Fibroblast of skin of scalp (primary cell): ENCODE measurements at places on chromosomes 4 and X.

DNA sequence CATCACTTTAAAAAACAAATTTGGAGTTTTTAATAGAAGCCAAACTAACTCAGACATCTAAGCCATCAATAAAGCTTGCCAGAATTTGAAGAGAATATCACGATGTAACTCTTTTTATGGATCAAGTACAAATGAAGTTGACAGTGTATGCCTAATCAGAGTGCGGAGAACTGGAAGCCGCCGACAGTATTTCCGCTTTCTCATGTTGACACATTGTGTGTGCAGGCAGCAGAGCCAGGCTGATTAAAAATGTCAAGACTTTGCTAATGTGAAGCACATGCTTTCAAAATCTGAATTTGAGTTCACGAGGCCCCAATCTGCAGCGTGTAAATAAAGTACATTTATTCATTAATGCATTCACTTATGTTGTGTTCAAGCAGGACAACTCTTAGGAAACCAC, 161.2 kb downstream of the TENM3 start:
- peak; percentile 34 for DNase-seq

GRCh38 chr4:48196758-48197504, 62.9 kb upstream of the TXK start:
- no peak for DNase-seq

DNA sequence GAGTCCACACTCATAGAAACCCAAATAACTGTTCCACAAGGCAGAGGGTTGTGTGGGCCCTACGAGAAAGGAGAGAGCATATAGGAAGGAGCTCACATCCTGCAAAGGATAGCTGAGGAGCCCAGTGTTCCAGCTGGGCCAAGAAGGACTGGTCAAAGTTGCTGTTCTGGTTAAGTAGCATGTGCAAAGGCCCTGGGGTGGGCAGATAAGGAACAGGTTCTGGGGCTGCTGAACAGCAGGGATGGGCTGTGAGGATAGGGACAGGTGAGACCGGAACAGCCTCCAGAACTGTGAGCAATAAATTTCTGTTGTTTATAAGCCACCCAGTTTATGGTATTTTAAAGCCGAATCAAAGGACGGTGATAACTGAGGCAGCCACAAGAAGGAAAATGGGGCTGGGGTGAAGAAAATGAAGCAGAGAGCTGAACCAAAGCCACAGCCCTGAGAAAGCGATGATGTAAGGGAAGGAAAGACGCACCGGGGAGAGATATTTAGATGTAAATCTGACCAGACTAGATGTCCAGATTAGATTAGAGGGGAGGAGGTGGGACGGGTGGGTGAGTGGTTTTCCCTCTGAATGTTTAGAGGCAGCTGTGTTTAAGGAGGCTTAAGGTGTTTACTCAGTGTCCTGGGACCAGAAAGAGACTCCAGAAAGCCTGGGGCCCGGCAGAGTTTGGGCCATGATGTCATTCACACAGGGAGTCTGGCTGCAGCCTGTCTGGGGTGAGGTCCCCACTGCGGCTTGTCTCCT, 180.8 kb upstream of the BCOR start:
- peak; percentile 49 for DNase-seq

GRCh38 chr4:98662055-98662453, 3.6 kb upstream of the TSPAN5 start:
- DNase-seq = no peak

DNA sequence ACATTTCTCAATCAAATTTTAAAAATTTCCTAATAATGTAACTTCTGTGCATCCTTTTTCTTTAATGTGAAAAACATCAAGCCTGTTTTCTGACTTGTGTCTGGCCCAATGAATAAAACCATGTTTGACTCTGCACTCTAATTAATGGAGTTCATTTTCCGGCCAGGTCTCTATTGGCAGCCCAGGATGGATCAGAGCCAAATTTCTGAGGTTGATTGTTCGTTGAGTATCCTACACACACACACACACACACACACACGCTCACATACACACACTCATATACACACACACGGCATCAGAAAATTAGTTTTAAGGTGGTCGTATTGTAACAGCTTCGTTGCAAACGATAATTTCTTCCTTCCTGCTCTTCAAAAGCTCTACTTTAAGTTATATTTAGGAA, 28.9 kb upstream of the TLL1 start:
- no peak for DNase-seq

GRCh38 chrX:133090236-133090809, 6.6 kb downstream of the USP26 start:
- DNase-seq = peak; percentile 22

GRCh38 chr4:37441231-37442061, 196.9 kb downstream of the NWD2 start:
- no peak for DNase-seq

- DNase-seq = no peak
Observed at GRCh38 chr4:168461821-168462220, 18.5 kb downstream of the DDX60L start.

GRCh38 chr4:15162465-15163283, 160.4 kb downstream of the CPEB2 start:
- peak; percentile 53 for DNase-seq

- DNase-seq = no peak
Observed at GRCh38 chr4:139889264-139889663, 223.6 kb downstream of the MGST2 start.

GRCh38 chr4:116055857-116056827, 942.7 kb upstream of the NDST4 start:
- peak; percentile 23 for DNase-seq

GRCh38 chrX:109875831-109876230, 127.1 kb upstream of the TMEM164 start:
- DNase-seq = no peak

DNA sequence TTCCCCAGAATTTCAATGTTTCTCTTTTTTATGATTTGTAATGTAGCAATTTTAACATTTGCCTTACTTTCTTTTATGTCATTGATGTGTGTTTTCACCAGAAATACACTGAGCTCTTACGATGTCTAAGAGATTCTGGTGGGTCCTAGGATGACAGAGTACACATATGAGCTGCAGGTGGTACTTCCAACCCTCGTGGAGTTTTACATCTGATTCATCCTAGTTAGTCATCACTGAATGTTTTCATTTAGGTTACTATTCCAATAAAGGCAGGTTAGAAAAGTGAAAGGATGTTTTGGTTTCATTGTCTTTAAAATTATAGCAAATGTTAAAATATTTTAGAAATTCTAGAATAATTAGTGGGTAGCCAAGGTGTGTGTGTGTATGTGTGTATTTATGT, 605.9 kb downstream of the ADGRL3 start:
- no peak for DNase-seq

- no peak for DNase-seq
Observed at GRCh38 chr4:42342459-42342858, 54.8 kb upstream of the SHISA3 start.

DNA sequence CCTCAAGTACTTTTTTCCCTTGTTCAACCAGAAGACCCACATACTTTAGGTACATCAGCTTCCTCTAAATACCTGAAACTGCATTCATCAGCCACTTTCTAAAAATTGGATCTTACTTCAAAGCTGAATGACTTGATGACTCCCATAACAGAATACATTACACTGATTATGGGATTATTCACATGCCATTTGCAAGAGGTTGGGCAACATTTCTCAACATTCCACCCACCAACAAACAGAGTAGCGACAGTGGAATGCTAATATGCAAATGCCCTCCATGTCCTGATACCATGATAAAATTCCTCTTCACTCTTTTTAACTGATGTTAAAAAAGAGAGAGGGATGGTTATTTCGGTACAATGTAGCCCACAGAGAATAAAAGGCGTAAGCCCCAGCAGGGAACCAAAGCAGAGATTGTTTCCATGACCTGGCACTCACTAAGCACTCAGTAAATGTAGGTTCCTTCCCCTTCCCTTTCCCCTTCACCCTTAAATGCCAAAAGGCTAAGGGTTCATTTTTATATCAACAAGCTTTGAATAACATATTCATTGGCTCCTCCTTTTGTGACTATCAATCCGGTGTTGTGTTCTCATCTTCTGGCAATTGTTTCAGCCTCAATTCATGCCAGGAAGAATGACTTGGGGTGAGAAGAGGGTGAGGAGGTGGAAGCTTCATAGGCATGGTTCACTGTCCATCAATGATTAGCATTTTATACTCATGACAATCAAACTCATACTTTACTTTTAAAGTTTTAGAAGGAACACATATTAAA, 317.2 kb downstream of the DHX15 start:
- peak; percentile 60 for DNase-seq

- DNase-seq = peak; percentile 78
Observed at GRCh38 chrX:54540289-54540688, 10.3 kb downstream of the GNL3L start.

GRCh38 chr4:3368841-3369760, 72.7 kb upstream of the HGFAC start:
- DNase-seq = no peak

DNA sequence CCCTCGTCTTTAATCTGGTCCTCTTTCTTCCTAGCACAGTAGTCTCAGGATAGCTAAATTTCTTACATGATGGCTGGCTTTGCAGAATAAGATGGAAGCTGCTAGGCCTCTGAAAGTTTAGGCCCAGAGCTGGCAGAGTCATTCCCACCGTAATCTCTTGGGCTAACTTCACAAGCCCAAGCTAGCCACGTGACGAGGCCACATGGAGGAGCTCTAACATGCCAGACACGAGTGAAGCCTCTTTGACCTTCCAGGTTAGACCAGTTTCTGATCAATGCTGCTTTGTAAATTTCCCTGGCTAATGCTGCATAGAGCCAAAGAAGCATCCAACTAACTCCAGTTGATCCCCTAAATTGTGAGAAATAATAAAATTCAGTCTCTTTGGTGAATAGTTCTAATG, 9.5 kb upstream of the CENPE start:
- no peak for DNase-seq

GRCh38 chrX:87338510-87338909, 179.1 kb upstream of the KLHL4 start:
- DNase-seq = no peak

DNA sequence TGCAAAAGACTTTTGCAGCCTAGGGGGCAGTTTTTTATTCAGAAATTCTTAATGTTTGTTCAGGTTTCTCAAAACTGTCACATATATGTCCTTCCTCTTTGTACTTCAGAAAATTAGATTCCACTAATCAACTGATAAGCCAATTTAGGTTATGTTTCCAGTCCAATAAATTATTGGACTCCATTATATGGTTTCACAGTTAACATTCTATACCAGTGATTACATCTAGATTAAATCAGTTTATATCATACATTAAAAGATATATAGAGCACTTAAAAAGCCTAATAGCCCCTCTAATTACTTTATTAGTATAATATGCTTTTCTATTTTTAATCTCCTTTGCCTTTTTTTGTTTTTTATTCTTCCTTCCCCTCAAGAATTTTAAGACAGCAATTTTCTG, 434.1 kb downstream of the INPP4B start:
- no peak for DNase-seq

DNA sequence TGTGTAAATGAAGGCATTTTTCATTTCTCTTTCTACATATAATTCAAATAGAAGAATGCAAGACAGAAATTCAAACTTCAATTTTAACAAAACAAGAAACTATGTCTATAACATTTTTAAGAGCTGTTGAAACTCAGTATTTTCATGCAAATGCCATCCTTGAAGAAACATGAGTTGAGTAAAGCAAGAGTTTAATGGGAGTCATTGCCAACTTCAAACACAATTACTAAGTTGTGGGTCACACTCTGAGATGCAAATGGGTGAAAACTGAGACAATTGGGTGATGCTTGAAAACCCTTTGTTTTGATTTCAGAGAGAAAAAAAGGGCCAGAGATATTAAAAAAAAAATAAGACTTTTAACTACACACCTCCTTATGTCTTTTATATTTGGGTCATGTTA, 865.9 kb downstream of the FAT4 start:
- no peak for DNase-seq

DNA sequence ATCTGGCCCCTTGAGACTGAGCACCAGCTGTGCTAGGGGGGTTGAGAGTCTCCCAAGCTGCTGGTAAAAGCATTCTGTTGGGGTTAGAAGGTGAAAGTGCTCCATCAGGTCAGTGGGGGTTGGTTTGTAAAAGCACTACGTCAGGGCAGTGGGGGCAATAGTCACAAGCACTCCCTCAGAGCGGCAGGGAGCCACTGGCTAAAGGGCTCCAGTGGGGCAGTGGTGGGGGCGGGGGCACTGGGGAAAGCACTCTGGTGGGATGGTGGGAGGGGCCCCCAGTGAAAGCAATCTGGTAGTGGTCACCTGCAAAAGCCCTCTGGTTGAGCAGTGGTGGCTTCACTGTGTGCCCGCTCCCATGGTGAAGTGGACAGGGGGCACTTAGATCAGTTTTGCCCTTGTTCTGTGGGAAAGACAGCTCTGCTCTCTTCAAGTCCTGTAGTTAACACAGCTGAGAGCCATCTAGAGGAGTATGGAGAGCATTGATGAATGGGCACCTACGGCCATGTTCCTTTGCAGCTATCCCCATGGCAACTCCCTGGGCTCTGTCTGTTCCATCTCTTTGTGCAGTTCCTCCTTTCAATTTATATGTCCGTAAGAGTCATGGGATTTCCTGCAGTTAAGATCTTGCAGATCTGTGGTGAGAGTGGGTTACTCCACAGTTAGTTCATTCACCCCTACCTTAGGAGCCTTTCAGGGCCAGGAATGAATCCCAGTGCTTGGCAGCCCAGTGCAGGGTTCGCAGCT, 106.4 kb downstream of the SH3BGRL start:
- no peak for DNase-seq

DNA sequence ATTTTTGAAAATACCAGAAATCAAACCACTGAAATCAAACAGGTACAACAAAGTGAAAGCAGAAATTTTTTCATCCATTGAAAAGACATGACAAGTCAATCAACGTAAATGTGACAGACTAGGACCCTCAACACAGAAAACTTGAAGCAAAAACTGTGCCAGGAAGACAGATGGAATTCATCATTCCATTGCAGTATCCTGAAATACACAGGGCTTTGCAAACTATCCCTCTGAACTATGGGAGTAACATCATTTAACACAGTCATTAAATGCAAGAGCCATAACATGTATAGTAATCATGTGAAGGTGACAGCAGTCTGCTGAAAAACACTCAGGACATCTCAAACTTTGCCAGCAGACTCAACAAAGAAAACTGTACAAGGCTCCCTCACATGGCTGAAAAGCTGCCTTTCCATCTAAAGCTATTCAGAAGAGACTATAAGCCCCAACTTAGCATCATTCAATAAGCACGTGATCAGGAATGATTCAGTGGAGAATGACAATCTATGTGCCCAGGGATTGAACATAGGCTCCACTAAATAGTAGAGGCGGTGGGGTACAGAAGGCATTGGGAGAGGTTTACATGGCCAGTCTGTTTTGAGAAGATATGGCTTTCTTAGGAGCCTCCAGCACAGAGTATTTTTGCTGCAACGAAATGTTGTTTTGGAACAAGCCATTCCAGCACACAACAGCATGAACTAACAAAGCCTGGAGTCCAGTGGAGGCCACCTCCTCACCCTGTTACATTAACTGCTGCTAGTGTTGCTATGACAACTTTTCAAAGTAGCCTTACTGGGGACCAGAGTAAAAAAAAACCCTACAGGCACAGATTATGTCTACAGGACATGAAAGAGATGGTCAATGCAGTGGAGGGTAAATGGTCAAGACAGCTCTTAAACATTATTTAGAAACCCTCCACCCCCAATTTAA, 274.5 kb upstream of the NOCT start:
- no peak for DNase-seq

GRCh38 chrX:48961585-48962091, 4.2 kb upstream of the OTUD5 start:
- DNase-seq = no peak

GRCh38 chr4:76779740-76780459, 118.0 kb downstream of the SOWAHB start:
- DNase-seq = peak; percentile 47

- DNase-seq = no peak
Observed at GRCh38 chr4:82367438-82368097, 6.2 kb downstream of the HNRNPD start.
